Cardiac septum (tissue), 1 donor: ENCODE measurements at places on chromosomes 11 and 22.

DNA sequence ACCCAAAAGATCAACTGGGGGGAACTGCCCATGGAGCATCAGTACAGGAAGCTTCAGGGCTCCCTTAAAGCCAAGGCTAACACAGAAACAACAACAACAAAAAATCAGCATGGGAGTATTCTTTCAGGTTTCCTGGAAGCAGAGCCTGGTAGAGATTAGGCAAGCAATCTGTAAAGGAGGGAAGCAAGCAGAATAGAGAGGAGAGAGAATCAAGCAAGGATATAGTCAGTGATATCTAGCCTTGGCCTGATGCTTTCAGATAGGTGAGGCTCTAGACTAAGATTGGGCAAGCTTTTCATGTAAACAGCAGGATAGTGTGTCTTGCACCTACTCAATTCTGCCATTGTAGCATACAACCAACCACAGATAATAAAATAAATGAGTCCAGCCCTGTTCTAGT is 44.4 kb upstream of the FAT3 start:
- DNase-seq, result no peak

- no peak for DNase-seq
Observed at GRCh38 chr22:38696606-38697424, 3.9 kb downstream of the JOSD1 start.

DNA sequence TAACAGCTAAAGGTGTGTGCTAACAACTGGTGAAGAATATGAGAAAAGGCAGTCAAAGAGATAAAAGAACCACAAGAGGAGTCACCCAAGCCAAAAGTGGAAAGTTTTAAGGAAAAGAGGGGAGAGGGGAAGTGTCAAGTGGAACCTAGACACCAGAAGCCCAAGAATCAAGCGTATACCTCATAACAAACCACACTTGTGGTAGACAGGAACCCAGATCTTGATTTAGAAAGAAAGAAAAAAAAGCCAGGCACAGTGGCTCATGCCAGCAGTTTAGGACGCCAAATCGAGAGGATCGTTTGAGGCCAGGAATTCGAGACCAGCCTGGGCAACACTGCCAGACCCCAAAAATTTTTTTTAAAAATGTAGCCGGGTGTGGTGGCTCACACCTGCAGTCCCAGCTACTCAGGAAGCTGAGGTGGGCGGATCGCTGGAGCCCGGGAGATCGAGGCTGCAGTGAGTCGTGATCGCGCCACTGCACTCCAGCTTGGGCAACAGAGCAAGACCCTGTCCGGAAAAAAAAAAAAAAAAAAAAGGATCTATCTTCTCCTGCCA is 877 bp downstream of the SLC25A17 start:
- DNase-seq, result no peak

DNA sequence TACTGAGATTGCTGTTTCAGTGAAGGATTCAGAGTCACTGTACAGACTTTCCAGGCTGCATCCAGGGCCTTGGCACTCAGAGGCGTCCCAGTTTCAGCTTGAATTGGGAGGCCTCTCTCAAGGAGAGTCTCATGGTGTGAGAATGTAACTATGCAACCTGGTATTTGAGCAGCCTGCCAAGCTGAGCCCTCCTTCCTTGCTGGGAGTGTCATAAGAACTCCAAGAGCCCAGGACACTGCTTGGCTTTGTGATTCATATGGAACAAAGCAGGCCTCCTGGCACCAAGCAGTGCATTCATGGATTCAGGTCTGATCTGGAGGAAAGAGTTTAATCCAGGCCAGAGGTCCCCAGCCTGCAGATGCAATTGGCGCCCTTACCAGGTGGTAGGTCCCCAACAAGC is 171.7 kb downstream of the DBX1 start:
- DNase-seq, result peak; percentile 66

- DNase-seq, result no peak
Observed at GRCh38 chr11:85098996-85099395, 528.1 kb downstream of the DLG2 start.

- DNase-seq, result peak; percentile 87
Observed at GRCh38 chr11:128695539-128696221, 1.8 kb downstream of the FLI1 start.

GRCh38 chr22:37472418-37473006 is 13.7 kb downstream of the MFNG start:
- DNase-seq, result no peak

GRCh38 chr11:102783720-102784119 is 3.3 kb upstream of the MMP10 start:
- no peak for DNase-seq

DNA sequence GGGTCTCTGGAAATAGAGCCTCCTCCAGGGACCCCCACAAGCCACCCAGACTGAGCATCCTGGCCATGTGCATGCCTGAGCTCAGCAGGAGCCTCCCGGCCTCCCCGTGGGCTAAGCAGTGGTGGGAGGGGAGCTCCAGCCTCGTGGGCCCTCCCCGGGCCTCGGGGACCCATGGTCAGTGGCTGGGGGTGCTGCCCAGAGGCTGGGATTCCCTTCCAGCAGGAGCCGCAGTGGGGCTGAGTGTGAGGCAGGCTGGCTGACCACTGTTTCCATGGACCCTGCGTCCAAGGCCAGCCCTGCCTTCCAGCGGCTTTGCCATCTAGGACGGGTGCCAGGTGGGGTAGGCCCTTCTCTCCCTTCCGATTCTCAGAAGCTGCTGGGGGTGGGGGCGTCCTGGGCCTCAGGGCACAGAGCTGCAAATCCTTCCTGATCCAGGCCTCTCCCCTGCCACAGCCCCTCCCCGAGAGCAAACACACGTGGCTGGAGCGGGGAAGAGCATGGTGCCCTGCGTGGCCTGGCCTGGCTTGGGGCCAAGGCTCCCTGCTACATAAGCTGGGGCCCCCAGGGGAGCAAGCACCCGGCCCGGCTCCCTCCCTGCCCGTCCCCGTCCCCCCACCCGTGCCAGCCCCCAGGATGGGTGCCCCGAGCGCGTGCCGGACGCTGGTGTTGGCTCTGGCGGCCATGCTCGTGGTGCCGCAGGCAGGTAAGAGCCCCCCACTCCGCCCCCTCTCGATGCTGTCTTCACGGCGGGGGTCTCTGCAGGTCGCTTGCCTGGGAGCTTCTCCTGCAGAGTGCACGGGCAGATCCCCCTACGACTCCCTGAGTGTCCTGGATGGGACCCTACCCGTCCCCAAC is at the start of gene MUC5B:
MUC5B (plus strand) TSS at position 576 of the 855 bp plus-strand sequence; CDS start at position 634, 58 bp downstream.
- peak; percentile 61 for DNase-seq
